ENCODE measurements at places on chromosomes 4 and X.

DNA sequence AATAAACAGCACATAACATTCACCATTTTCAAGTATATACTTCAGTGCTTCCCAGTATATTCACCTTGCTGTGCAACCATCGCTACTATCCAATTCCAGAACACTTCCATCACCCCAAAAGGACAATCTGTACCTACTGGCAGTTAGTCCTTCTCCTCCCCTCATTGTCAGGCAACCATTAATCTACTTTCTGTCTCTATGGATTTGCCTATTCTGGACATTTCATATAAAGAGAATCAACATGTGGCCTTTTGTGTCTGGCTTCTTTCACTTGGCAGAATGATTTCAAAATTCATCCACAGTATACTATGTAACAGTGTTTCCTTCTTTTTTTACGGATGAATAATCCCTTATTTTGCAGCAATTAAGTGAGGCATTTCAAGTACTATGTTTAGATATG is 189.4 kb downstream of the FBXW7 start:
- DNase-seq = no peak

DNA sequence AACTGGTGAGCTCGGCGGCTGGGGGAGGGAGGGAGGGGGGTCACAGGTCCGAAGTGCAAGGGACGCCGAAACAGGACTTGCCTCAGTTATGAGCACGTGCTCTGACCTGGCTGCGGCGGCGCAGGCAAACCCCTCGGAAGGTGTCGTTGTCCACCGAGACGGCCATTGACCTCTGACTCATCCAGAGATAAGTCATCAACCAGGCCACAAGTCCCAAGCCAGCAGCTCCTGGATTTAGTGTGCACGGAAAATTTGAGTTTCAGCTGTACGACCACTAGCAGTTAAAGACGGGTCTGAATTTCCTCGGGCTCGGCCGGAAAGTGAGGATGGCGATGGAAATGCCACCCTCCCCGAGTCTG is 674 bp downstream of the SH3D19 start:
- DNase-seq = no peak

DNA sequence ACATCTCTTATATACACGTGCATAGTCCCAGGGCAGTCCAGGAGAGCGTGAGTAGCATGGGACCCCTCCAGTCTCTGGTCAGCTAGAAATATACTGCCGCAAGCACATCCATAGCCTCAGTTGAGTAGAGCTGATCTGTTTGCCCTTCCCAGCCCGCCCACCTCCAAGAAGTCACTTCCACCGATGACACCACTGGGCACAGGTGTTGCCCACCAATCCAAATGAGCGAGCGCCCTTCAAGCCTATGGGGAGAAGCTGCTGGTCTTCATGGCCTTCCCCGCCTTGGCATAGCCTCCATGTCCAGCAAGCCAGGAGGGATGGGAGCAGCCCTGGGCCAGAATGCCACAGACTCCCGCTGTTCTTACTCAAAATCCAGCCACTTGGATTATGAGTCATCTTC is 10.2 kb downstream of the DUSP9 start:
- no peak for DNase-seq

DNA sequence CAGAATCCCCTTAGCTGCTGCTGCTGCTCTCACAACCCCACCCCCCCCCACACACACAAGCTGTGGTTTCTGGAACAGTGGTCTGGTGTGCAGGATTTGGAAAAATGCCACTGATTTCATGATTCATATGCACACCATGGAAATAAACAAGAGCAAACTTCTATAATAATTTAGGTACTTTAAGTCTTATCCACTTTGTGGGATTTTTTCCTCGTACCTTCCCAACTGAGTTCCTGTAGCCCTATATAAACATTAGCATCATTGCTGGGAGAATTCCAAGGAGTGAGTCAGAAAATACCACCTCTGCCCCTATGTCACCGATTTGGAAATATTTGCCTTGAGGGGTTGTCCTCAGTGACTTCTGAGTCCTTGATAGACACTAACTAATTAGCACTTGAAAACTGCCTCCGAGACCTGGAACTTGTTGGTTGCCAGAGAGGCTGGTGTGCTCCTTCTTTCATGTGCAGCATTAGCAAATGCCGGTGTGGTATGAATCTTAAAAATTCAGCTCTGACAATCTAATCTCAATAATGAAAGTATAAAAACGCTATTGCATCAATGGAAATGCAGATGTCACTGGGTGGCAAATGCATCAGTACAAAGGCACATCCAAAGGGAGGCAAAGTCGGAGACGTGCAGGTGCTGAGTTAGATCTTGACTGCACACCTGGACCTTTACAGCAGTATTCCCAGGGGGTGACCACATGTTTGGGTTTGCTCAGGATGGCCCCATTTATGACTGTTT is 61.8 kb downstream of the CPE start:
- DNase-seq = no peak

- DNase-seq = no peak
Observed at GRCh38 chr4:108954880-108955279, 192.0 kb upstream of the ETNPPL start.

GRCh38 chrX:48784726-48785125 is 1.7 kb upstream of the GATA1 start:
- DNase-seq = no peak

DNA sequence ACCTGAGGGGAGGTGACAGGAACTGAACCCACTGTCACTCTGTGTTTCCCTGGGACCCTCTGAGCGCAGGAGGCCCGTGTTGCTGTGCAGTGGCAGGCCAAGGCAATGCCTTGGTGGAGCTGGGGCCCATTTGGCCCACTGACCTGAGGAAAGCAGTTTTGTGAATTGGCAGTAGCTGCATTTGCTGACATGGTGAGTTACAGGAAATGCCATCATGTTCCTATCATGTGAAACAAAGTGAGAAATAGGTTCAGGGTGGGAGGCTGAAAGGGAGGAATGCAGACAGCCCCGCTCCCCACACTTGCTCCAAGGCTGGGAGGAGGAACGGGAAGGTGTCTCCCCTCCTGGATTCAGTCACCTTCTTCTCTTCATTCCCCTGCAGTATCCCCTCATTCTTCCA is 146.1 kb downstream of the PTTG2 start:
- DNase-seq = no peak

GRCh38 chr4:150943818-150944217 is 71.3 kb downstream of the LRBA start:
- no peak for DNase-seq

- DNase-seq = no peak
Observed at GRCh38 chr4:181443021-181443420, 800.2 kb upstream of the TENM3 start.

DNA sequence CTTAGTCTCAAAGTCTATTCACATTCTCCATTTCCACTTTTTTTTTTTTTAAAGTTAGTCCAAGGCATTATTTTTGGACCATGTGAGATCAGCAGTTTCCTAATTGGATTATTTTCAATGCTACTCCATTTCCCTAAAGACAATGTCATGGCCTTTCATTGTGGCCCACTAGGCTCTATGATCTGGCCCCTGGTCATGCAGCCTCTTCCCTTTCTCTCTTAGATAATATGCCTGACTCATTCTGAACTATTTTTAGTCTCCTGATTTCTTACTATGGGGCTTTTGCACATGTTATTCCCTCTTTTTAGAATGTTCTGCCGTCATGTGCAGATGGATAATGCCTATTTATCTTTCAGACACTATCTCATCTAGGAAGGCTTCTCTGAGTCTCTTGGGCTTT is 157.3 kb downstream of the TMA16 start:
- DNase-seq = no peak
